ENCODE measurements at places on chromosomes 6 and 20.

GRCh38 chr6:20997143-20997769 lies 463.0 kb downstream of the CDKAL1 start:
- no peak for DNase-seq

DNA sequence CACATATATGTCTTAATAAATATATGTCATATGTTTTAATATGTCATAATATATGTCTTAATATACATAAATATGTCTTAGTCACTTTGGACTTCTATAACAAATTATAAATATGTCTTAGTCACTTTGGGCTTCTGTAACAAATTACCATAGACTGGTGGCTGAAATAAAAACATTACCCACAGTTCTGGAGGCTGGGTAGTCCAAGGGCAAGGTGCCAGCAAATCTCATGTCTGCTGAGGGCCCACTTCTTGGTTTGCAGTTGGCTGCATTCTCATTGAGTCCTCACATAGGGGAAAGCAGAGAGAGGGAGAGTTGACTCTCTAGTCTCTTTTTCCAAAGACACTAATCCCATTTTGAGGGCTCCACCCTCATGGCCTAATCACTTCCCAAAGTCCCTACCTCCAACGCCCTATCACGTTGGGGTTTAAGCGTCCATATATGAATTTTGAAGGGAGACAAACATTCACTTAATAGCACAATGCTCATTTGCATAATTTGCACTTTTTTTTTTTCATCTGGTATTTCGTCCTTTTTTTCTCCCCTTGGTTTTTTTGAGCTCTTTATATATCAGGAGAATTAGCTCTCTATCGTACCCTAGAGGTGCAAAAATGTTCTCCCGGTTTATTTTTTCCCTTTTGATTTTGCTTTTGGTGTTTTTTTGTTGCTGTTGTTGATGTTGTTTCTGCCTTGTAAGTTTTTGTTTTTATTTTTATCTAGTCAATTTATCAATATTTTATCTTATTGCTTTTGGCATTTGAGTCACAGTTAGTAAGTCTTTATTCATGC lies 266.4 kb downstream of the PLCB1 start:
- DNase-seq: no peak

DNA sequence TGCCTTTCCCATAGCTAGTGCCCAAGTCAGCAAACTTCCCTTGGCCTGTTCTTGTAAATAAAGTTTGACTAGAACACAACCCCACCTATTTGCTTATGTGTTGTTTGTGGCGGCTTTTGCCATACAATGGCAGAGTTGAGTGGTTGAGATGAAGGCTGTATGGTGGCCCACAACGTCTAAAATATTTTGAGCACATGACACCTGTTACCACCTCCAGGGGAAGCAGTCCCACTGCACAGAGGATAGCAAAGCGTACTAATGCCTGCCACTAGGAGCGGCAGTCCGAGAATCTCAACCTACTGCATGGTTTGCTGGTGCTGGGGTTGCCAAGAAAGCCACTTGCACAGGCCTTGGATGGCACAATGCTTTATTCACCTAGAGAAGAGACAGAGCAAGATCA lies 58.6 kb downstream of the TGM2 start:
- no peak for DNase-seq

- DNase-seq: no peak
Observed at GRCh38 chr6:52157301-52157941, 28.8 kb upstream of the IL17A start.

DNA sequence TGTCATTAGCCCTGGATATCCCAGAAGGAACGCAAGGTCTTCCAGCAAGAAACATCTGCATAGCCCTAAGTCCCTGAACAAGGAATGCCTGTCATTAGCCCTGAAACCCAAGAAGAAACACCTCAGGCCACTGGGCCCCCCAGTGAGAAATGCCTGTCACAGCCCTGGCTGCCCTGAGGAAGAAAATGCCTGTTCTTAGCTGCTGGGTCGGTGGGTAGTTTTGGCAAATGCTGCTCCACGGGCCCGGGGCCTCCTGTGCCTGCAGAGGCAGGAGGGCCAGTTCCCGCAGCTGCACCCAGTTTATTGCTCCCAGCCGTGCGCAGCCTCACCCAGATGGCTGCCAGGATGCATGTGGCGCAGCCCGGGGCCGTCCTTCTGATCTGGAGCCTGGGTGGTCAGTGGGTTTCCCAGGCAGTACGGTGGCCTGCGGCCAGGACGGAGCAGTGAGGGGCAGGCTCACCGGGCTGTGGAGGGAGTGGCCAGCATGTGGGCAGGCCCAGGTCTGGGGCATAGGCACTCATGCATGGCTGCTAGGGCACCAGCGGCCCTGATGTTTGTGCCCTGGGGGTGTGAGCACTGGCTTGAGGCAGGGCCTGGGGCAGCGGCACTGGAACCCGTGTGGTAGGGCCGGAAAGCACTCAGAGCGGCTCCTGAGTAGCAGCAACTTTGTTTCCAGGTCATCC lies 219.0 kb downstream of the ERMARD start:
- DNase-seq: no peak

DNA sequence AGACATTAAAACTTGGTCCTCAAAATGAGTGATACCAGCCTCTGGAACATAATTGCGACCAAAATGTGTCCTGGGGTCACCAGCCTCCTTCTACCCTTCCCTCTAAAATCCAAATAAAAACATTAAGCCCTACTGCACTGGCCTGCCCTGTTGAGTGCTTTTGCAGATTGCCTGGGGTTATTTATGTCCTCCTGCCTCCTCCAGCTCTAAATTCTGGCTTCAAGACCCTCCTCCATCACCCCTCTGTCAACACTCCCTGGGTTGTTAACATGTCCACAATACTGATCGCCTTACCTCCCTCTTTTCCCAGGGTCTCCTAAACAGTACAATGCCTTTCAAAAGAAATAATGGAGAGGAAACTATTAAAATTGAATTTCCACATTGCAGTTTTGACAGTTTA lies 327.5 kb downstream of the NRN1 start:
- DNase-seq: no peak

DNA sequence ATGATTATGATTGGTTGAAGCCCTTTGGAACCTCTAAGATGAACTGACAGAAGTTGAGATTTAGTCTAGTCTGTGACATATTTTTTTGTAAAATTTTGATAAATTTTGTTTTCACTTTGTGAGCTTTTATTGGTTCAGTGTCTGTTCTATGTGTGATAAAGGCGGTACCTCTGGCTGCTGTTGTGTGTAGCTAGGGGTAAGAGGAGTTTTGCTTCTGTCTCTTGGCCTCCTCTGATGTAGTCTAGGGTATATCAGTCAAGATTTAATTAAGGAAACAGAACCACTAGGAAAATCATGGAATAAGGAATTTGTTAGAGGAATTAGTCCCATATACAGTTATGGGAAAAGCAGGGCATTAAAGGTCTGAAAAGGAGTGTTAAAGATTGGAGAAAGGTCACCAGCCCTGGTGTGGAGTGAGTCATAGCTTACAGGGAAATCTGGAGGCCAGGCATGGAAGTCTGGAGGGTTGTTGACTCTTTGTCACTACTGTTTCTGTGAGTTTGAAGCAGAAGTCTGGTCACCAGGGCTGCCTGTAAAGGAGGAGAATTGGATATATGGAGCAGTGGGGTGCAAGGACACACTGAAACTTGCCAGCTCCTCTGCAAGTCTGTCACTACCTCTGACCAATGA lies 28.5 kb downstream of the CDC5L start:
- DNase-seq: no peak

GRCh38 chr6:141675957-141676356 lies 456.8 kb upstream of the GJE1 start:
- no peak for DNase-seq

DNA sequence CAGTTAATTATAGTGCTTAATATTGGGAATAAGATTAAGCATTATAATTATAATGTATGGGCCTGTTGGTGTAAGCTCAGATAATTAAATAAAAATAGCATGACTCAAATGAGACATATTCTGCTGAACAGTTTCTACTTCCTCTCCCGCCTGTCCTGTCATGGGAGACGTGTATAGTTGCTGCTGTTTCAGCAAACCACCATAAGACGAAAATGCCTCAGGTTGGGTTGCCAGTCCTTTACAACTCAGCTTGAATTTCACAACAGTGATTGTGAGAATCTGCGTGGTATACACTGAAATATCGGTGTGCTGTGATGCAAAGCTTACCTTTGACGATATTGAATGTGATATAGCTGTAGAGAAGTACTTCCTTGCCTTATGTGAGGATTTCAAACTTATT lies 99.5 kb downstream of the POPDC3 start:
- DNase-seq: no peak

DNA sequence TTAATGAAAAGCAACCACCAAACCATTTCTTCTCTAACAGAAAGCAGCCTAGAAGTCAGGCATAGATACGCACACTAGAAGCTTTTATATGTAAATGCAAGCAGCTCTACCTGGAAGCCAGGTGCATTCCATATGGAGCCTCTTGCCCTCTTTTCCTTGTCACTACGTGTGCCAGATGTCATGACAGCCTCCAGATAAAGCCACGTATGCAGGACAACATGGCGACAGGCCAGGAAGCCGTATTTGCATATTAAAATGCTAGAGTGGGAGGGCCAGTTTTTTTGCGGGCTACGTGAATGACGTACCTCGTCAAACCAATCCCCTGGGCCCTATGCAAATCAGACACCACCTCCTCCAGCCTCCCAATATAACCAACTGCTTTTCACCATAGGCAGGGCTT lies 308.1 kb upstream of the SPTLC3 start:
- no peak for DNase-seq

DNA sequence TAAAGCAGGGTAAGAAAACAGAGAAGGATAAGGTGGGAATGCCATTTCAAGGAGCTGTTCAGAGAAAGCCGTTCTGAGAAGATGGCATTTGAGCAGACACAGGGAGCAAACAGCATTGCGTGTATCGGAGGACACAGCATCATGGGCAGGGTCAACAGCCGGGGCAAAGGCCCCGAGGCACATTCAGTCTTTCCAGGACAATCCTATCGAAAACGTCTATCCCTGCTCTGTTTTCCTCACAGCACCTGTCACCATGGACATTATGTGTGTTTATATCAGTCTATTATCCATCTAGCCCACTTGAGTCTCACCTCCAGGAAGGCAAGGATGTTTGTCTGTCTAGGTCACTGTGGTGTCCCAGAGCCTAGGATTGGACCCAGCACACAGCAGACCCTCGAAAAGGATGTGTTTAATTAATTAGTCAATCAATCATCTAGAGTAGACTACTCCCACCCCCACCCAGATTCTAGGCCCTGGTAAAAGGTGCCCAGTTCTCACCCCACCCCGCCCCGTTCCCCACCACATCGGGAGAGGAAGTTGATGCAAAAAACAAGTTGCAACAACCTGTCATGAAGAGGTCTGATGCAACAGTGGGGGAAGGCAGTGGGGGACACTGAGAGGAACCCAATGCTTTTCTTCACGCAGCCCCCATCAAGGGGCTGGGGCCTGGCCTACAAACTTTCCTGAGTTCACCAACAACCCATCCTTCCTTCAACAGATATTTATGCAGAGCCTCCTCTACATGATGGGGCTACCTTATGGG lies 66.6 kb downstream of the PREX1 start:
- no peak for DNase-seq

DNA sequence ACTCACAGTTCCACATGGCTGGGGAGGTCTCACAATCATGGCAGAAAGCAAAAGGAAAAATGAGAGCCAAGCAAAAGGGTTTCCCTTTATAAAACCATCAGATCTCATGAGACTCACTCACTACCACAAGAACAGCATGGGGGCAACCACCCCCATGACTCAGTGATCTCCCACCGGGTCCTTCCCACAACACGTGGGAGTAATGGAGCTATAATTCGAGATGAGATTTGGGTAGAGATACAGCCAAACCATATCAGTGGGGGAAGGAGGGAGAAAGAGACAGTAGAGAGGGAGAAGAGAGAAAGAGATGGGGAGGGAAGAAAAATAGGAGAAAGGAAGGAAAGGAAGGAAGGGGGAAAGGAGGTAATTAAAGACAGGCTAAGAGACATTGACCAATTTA lies 30.1 kb downstream of the GMDS start:
- DNase-seq: no peak

- DNase-seq: no peak
Observed at GRCh38 chr6:51865176-51865575, 222.2 kb downstream of the PKHD1 start.

GRCh38 chr20:43138061-43138770 lies 51.5 kb downstream of the PTPRT start:
- DNase-seq: no peak
